ENCODE measurements at places on chromosomes 2 and 18.

DNA sequence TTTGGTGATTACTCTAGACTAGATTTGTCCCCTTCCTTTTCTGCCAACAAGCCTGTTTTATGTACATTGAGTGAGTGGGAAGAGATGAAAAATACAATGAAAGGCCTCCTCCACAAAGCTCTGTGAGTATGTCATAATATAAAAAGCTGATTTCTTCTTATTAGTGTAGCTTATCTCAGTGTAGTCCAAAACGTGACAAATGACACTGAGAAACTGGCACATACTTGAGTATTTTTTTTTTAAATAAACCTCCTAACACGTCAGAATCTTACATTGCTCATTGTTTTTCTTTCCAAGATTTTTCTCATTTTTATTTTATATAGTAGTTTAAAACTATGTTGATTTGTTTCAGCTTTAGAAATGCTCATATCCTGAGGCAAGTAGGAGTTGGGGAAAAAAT lies 17.9 kb upstream of the FIGN start:
- no peak for DNase-seq

DNA sequence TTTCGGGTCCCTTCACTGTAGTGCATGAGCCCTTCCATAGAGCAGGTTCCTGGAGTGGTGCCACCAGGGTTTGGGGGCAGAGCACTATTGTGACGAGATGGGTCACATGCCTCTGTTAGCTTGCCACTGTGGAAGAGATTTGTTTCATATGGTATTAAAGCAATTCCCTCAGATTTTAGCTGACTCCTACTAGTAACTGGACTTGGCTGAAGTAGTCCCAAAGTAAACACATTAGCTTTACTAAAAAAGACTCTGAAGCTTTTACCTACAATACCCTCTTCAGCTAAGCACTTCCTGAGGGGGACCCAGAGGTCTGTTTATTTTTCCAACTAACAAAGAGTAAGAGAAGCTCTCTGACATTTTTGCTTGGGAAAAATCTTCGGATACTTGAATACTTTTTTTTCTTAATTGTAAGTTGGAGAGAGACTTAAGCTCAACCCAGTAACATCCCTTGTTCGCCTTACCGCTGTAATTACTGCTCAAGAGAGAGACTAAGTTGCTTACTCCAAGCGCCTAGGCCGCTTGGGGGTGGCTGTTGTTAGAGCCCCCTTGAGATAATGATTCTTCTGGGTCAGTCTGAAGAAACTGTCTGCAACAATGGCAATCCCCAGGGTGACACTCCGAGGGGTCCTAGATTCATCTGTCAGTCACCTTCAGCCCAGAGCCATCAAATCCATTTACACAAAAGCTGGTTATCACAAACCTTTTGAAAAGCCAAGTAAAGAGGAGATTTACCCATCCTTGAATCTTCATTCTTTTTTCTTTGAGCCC lies 177.4 kb downstream of the FIGN start:
- DNase-seq: no peak

DNA sequence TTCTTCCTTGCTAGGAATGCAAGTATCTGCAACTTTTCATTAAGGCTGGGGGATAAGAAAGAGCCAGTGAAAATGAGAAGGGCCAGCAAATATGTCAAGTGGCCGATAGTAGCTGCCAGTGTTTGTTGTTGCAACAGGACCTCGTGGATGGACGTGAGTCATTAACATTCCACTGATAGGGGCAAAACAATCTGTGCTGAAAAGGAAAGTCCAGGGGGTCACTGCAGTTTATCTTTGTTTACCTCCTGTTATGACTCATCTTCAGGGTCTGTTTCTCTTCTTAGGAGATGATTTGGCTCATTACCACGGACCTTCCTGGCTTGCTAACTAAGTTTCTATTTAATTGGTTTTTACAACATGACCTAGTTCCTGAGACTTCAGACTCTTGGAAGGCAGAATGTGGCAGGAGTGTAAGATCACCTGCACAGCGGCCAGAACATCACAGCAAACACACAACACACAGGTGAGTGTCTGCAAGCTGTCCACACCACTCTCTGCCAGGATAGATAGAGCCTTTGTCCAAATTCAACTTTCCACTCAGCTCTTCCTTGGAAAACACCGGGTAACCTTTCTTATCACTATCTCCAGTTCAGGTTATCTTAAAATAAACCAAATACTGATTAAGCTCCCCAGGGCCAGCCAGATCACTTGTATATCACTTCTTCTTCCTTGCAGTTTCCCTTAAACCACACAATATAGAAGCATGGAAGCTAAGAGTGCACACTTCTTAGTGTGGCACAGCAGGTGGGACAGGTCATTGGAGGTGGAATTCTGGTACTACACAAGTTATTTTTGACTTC lies 157.5 kb upstream of the LMAN1 start:
- DNase-seq: no peak

- DNase-seq: no peak
These were observed 41.2 kb downstream of the SP100 start for GRCh38 chr2:230457073-230457768.

DNA sequence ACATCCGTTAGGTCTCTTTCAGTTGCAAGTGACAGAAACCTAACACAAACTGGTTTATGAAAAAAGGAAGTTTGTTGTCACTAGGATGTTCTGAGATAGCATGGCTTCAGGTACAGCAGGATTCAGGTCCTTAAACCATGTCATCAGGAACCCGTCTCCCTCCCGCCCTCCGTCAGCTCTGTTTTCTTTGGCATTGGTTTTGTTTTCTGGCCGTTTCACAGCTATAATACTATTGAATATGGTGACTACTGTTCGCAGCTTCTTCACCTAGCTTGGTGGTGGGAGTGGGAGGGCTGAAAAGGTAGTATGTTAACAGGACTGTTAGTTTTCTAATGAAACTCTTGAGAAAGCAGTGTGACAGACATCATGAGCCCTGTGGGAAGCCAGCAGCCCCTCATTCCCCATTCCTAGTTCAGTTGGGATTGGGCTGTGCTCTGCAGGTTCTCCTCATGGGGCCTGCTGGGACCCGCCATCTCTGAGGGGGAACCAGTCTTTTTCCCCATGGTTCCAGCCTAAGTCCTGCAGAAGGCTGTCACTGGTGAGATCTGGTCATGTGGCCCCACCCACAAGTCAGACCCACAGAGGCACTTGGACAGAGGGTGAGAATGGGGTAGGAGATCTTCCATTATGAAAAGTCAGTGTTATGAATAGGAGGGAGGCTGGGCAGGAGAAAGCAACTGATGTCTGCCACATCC lies 12.1 kb downstream of the PTMA start:
- DNase-seq: no peak

DNA sequence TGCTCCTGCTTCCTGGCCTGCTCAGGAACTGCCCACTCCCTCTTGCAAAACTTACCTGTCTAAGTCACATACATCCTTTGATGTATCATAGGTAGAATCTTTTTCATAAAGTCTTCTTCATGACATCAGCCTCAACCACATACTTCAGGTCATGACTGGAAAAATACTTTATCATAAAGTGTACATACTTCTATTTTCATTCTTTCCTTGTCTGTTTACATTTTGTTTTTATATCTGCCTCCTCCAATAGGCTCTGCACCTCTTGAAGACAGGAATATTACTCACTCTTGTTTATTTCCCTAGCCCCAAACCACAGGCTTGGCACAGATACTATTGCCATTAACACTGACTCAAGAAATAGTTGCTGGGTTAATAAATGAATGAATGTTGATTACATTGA lies 43.6 kb upstream of the ZNF804A start:
- DNase-seq: no peak

GRCh38 chr2:109117780-109118179 lies 11.2 kb upstream of the SH3RF3 start:
- DNase-seq: no peak

DNA sequence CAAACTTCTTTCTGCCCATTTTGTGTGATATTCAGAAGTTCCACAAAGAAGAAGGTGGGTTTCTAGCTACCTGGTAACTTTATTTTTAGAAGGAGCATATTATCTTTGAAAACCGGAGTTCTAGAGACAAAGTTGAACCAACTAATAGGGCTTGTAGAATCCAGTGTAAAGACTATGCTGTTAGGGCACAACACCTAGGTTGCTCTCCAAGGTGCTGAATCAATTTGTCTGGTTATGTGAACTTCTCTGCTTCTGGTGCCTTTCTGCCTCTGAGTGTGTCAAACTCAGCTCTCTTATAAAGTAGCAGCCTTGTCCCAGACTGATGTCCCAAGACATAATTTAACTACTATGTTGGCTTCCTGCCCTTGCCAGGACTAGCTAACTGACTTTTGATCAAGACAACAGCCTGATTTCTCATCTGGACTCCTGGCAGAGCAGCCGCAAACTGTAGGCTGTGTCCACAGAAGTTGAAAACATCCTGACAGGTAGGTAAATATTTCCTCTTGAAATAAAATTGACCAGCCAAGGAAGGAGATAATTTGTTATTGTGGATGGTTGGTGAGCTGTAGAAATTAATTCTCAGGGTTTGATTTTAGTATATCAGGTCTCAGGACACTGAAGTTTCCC lies 119.4 kb downstream of the CYRIA start:
- DNase-seq: no peak

DNA sequence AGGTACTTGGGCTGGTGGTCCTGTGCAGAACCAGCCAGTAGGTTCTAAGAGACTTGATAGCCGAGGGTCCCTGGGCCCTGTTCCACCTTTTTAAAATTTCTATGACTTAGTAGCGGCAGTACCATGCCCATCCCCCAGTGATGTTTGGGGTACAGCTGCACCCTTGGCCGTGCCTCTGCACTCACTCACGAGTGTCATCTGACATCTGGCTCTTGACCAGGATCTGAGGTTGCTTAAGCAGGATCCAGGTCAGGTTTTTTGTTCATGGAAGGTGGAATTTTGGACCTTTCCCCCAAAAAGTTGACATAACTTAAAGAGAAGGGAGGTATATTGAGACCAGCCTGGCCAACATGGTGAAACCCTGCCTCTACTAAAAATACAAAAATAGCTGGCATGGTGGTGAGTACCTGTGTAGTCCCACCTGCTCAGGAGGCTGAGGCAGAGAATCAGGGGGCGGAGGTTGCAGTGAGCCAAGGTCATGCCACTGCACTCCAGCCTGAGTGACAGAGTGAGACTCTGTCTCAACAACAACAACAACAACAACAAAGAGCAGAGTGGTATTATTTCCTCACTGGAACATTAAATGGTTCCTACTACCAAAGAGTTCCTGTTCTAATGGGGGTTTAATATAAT lies 163.6 kb downstream of the NEDD4L start:
- DNase-seq: no peak

DNA sequence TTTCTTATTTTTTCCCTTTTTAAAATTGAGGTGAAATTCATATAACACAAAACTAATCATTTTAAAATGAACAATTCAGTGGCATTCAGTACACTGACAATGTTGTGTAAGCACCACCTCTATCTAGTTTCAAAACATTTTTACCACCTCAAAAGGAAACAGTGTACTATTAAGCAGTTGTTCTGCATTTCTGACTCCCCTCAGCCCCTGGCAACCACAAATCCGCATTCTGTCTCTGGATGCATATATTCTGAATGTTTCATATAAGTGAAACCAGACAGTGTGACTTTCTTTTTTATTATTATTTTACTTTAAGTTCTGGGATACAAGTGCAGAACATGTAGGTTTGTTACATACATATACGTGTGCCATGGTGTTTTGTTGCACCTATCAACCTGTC lies 19.2 kb upstream of the TANK start:
- no peak for DNase-seq

GRCh38 chr2:176917-177316 lies 86.9 kb downstream of the SH3YL1 start:
- DNase-seq: no peak

GRCh38 chr2:50765590-50765989 lies 266.3 kb downstream of the NRXN1 start:
- no peak for DNase-seq

DNA sequence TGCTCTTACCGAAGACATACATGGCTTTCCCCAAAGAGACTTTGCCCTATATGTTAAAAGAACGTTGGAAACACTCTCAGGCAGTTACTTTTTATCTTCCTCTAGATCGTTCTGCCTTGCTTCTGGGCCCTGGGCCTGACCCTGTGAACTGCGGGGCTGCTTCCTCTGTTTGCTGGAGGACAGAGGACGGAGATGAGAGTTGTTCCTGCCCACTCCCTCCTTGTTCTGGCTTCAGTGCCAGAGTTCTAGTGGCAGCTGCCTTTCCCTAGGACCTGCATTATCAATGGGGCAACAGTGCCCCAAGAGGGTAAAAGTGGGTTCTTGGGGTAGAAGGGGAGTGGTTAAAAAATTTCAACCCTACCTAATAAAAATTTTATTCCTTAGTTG lies 6.5 kb upstream of the FN1 start:
- DNase-seq: no peak

DNA sequence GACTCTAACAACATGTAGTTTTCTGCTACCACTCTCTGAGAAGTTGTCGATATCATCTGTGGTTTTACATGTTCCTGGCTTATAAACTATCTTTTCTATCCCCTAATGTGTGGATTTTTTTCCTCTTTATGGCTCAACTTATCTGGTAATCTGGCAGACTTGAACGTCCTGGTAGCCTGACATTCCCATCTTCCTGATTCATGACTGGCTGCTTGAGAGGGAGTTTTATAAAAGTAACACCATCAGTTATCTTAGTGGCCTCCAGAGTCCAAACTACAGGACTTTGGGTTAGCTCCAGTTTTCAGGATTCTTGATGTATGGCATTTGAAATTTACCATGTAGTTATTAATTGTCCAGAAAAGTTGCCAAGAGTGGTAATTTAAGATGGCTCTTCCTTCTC lies 174.0 kb upstream of the GULP1 start:
- DNase-seq: no peak

GRCh38 chr2:134722728-134723127 lies 3.9 kb upstream of the TMEM163 start:
- DNase-seq: no peak

DNA sequence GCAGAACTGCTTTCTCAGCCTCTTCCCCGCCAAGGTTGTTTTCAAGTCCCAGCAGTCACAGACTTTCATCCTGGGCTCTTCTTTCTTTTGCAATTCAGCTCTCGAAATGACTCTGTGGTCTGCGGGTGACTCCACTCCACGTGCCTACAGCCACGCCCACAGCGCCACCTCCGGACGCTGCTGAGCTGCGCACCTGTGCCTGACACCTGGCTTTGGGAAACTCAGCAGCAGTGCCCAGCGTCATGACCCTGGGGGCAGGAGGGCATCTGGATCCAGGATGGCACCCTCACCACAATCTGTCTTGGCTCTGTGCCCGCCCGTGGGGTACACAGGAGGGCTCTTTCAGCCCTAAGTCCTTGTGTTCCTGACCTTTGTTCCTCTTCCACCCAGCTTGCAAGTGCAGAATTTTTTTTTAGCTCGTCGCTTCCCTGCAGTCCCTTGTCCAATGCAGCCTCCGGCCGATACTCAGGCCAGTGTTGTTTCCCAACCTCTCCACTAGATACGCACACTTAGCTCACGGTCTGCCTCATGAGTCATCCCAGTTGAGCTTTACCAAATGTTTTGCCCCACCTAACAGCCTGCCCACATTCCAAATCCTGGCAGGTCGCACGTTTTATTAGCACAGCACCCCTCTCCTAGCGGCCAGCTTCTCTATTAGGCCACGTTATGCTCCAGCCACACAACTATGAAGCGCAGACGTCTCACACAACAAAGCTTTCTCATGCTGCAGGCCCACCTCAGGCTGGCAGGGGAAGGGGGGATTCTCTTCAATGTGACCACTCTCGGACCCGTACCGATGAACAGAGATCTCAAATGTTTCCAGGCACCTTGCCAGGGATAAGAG lies 6.5 kb upstream of the CAPN10 start:
- DNase-seq: peak; percentile 69

- DNase-seq: no peak
These were observed 249.4 kb downstream of the NRXN1 start for GRCh38 chr2:50782543-50782942.
